ENCODE measurements at places on chromosomes 1 and 21.

DNA sequence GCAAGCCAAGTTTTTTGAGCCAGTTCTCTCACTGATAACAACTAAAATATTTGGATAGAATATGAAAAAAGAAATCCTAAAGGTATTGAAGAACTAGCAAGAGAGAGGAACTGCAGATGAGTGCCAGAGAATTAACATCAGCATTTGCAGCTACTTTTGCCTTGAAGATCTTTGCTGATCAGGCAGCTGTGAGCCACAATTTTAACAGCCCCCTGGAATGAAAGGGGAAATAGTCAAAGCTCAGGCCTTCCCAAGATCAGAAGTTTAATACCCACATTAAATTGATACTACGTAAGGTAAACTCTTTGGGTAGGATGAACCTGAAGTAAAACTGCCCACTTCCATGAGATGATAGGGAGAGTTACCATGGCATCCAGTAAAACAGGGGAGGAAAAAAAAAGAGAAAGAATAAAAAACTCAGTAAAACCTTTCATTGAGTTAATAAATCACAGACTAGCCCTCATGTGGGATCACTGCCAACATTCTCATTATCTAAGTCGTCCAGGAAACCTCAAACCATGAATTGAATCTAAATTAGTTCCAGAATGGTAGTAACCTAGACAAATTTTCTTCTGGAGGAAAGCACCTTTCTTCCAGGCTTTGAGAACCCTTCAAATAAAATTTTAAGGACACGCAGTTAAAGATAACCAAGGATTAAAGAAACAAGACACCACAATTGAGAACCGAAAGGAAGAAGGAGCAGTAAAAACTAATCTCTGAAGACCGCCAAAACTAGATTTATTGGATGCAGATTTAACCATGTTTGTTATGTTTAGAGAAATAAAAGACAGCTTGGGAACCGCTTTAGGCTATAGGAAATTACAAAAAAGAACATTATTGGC, 28.3 kb downstream of the SCP2 start:
- peak; percentile 96 for DNase-seq

- no peak for DNase-seq
These were observed 509.8 kb upstream of the ADAMTS5 start for GRCh38 chr21:27476696-27477095.

GRCh38 chr1:244454412-244454811, 2.7 kb upstream of the ADSS2 start:
- DNase-seq = no peak

GRCh38 chr1:15509586-15509985, 14.4 kb downstream of the CASP9 start:
- no peak for DNase-seq

- no peak for DNase-seq
These were observed 44.1 kb upstream of the DNAJC6 start for GRCh38 chr1:65265296-65265650.

DNA sequence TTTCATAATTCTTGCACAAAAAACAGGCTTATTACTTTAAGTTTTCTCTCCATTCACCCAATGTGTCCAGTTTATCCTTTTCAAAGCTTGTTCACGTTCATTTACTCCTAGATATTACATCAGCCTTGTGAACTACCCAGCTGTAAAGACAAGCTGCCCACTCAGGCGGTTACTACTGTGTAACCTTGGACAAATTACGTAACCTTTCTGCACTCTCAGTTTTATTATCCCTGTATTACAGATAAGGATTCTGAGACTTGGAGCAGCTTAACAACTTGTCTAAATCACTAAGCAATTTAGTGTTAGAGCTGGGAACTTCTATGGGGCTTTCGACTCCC, 20.5 kb upstream of the LPAR3 start:
- no peak for DNase-seq

DNA sequence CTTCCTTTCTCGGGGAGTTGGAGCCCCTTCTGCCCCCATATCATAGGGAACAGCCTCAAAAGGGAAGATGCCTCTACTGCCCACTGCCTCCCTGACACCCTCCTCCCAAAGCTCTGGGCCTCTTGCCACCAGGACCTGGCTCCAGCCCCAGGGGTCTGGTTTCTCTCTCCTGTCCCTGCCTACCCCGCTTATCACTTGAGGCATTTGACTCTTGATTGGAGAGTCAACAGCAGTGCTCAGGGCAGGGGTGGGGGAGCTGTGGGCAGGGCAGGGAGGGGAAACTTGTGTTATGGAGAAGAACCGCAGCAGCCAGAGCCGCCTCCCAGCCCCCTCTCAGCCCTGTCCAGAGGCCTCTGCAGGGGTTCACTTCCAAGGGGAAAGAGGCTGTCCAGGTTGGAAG, 573 bp downstream of the TRIM63 start:
- no peak for DNase-seq

DNA sequence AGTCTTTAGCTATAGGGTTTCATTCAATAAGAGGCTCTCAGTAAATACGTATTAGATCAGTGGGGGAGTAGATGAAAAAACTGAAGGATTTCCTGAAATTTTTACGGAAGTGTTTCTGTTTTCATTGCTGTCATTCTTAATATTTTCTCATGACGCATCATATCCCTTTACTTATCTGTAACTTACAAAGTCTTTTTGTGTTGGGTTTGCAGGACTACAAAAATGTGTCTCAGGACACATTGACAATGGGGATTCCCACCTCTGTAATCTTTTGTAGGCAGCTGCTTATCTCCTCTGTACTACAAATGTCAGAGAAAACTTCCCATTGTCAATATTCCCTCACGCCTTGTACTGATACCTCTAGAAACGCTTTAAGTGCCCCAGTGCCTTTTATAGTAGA, 35.5 kb downstream of the CRP start:
- DNase-seq = no peak

DNA sequence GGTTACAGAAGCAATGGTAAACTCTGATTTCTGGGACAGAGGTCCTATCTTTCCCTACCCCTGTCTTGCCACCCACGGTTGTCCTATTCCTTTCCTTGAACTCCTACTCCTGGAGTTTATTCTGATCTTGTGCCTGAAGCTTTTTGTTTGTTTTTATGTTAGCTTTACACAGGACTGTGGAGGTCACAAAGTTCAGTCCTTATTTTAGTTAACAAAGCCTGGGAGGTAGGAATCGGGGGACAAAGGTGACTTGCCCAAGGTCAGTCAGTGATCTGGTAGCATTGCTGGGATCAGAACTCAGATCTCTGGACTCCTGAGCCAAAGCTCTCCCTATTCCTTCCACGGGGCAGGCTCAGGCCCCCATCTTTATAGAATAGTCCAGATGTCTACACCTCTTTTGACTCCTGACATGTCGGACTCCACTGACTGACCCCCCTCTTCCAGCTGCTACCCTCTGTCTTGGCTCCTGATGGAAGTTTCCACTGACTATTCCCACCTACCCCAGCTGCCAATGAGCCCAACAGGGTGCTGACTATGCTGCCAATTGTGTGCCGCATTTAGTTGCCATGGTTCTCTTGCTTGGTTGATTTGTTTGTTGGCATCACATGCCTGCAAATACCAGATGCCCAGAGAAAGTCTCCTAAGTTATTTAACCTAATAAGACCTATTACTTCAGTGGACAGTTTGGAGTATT, 9.9 kb downstream of the F5 start:
- no peak for DNase-seq

GRCh38 chr1:67834246-67834877, 1.1 kb upstream of the GNG12 start:
- no peak for DNase-seq

GRCh38 chr1:59504276-59504675, 207.4 kb downstream of the FGGY start:
- DNase-seq = no peak

DNA sequence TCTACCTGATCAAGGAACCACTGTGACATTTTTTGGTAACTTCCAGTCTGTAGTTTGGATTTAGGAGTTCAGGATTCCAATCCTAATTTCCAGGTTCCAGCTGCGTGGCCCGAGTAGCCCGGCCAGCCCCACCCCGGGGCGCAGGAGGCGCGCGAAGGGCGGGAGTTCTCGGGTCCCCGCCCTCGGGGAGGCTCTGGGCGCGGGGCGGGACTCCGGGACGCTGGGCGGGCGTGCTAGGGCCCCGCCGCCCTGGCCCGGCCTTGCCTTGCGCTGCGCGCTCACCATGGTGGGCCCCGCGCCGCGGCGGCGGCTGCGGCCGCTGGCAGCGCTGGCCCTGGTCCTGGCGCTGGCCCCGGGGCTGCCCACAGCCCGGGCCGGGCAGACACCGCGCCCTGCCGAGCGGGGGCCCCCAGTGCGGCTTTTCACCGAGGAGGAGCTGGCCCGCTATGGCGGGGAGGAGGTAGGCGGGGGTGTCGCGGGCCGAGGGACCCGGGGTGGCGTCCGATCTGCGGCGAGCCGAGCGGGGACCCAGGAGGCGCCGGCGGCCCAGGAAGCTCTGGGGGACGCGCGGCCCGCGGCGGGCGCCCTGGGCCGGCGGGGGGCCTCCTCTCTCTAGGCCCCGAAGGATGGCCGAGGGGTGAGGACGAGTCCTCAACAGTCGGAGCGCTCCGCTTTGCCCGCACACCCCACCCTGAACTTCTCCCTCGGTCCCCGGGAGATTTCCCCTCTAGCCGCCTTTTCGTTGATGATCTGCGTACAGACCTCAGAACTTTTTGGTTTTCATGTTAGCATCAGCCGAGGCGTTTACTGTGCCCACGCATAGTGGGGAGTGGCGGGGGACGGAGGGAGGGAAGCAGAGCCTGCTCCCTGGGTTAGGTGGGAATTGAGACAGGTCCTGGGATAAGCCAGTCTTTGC, at the start of gene NENF:
Gene NENF, plus strand, starts transcription at position 260 of the 916 bp plus-strand sequence. Its CDS starts 24 bp downstream, at position 284.
- DNase-seq = no peak

DNA sequence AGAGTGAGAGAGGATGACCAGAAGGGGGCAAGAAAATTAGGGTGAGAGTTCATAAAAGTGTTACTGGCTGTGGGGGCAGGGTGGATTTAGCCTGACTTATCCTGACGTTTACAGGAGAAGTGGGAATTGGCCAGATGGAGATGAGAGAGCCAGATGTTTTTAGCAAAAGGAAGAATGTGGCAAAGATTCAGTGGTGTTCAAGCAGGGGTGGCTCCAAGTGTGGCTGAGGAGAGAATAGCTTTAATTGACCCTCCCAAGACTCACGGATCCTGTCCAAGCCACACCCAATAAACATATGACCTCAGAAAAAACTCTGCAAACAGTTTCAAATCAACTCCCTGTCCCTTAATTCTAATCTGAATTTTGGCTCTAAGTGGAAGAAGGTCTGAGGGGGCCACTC, 35.2 kb upstream of the EDEM3 start:
- peak; percentile 82 for DNase-seq

GRCh38 chr1:93588206-93588605, 93.4 kb downstream of the BCAR3 start:
- no peak for DNase-seq

DNA sequence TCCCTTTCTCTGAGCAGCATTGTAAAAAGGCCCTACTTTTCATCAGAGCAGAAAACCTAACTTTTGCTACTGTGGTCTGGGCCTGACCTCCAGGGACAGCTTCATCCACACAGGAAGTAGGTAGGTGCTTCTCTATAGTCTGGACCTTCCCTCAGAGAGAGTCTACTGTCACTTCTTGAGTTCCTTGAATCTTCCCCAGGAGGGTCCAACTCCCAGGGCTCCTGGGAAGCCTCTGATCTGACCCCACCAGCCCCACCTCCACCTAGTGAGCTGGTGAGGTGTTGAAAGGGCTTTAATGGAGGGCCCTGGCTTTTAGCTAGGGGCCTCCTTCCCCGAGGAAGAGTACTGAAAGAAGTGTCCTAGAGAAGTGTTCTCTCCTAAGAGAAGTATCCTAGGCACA, 2.7 kb upstream of the VANGL2 start:
- no peak for DNase-seq

DNA sequence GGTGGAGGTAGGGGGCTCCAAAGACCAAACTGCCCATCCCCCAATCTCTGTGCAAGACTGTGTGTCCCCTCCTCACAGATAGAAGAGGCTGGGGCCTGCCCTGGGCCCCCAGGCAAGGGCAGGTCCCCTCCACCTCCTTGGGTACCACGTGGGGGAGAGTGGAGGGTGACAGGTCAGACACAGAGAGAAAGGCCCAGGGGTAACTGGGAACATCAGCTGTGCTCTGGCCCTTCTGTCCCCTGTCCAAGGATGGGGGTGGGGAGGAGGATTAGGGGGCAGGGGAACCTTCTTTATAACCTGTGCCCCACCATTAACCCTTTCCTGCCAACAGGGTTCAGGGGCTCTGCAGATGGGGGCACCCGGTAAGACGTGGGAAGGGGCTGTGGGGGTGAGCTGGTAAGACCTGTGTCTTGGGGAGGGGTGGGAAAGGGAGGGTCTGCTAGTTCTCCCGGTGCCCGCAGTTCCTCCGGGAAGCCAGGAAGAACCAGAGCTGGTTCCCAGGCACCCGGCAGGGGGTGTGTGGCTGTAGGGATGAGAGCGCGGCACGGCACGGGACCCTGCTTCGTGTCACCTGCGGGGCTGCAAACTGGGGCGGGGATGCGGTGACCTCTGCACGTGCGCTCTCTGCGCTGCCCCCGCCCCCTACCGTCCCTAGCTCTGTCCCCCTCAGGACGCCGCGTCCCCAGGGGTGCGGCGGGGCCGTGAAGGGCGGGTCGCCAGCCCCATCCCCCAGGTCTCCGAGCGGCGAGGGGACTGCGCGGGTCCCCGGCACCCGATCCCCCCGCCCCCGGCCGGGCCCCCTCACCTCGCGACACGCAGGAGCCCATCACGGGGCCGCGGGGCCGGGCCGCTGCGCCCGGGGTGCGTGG, 601 bp downstream of the FAM131C start:
- no peak for DNase-seq

GRCh38 chr1:109488201-109488600, 4.5 kb downstream of the ATXN7L2 start:
- DNase-seq = no peak

- DNase-seq = peak; percentile 42
These were observed 143.2 kb downstream of the KCTD3 start for GRCh38 chr1:215710036-215710898.

- DNase-seq = no peak
These were observed 3.6 kb upstream of the CASQ1 start for GRCh38 chr1:160186729-160187128.

DNA sequence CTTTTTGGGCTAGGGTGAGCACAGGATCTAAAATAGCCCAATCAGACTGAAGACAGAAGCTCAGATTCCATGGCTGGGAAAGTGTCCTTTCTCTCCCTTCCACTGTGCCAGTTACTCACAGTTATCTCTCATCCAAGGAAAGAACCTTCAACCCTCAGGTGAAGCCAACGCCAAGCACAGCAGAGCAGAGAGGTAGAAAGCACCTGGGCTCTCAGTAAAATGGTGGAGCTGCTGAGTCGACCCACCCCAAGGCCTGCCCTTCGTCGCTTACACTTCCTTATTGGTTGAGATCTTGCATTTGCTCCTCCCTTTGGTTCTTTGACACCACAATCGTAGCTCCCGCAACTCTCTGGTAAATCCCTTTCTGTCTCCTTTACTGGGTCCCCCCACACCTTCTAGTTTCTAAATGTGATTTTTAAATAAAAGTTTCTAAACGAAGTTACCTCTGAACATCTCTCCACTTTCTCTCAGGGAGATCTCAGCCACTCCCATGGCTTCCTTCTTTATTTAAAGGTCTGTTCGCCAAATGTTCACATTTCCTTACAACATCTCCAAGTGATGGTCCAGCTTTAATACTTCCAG, 27.5 kb upstream of the SLC30A1 start:
- DNase-seq = no peak

- DNase-seq = no peak
These were observed 21.9 kb downstream of the DISP3 start for GRCh38 chr1:11500881-11501280.

- no peak for DNase-seq
These were observed 141.4 kb downstream of the SMYD3 start for GRCh38 chr1:246365708-246366107.

- DNase-seq = peak; percentile 32
These were observed 829 bp downstream of the PEA15 start for GRCh38 chr1:160206036-160206389.

Measured in HFF-Myc (cell line).